ENCODE measurements at places on chromosomes 16 and 17.

- peak; percentile 51 for DNase-seq
Measured at GRCh38 chr16:3963203-3963602, 82.7 kb upstream of the CREBBP start.

DNA sequence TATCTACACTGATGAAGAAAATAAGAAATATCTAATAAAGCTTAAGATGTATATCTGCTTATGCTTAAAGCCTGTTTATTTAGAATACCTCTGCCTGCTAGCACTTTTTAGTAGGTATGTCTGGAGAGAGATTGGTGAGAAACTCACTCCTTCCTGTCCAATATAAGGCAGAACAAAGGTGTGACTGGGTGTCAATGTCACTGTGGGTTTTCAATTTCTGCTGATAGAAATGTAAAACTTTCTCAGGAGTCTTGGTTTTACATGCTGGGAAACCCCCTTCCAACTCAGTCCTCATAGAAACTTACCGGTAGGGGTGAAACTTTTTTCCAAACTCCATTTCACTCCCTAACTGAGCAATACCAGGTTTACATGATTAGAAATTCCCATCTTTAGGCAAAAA, 17.8 kb upstream of the MPHOSPH6 start:
- no peak for DNase-seq

GRCh38 chr17:64420143-64420670, 28.7 kb upstream of the MILR1 start:
- DNase-seq, result no peak

- DNase-seq, result peak; percentile 18
Measured at GRCh38 chr17:16215002-16215272, 397 bp downstream of the NCOR1 start.

- no peak for DNase-seq
Measured at GRCh38 chr17:14317383-14317782, 16.5 kb downstream of the HS3ST3B1 start.

DNA sequence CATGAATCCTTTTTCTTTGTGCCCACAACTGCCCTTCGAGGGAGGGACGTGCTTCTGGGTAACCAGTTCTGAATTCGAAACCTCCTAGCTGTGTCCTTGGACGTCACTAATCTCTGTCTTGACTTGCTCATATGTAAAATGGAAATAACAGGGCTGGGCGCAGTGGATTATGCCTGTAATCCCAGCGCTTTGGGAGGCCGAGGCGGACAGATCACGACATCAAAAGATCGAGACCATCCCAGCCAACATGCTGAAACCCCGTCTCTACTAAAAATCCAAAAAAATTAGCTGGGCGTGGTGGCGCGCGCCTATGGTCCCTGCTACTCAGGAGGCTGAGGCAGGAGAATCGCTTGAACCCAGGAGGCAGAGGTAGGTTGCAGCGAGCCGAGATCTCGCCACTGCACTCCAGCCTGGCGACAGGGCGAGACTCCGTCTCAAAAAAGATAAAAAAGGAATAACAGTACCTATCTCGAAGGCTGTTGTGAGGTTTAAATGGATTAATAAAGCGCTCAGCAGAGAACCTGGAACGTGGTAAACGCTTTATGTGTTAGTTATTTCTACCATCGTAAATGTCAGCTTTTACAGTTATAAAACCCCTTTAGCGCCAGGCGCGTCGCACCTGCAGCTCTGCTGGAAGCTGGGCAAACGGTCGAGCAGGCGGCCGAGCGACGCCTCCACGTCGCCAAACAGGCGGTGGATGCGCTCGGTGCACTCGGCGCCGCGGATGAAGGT, 641 bp downstream of the COG8 start:
- DNase-seq, result no peak

GRCh38 chr16:79970551-79971236, 370.2 kb upstream of the MAF start:
- no peak for DNase-seq

DNA sequence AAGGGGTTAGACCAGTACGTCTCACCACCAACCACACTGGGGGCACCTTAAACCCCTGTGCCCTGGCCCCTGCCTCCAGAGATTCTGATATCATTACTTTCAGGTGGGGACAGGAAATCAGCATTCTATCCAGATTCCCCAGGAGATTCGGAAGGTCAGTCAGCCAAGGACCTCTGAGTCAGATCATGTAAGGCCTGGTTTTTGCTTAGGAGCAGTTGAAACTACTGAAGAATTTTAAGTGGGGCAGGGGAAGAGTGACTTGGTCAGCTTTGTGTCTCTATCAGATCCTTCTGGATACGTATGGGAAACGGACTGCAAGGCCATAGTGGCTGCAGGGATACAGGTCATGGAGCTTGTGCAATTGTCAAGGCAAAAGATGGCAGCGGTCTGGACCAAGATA, 9.0 kb downstream of the EMP2 start:
- no peak for DNase-seq

GRCh38 chr16:35102780-35103403, 1643.5 kb downstream of the TP53TG3F start:
- DNase-seq, result no peak

All from activated CD4-positive, alpha-beta T cell treated with anti-CD3 and anti-CD28 coated beads, Interleukin-2, amount 50 U/mL, for 1 hour (primary cell).